ENCODE measurements at places on chromosomes 1 and 21.

DNA sequence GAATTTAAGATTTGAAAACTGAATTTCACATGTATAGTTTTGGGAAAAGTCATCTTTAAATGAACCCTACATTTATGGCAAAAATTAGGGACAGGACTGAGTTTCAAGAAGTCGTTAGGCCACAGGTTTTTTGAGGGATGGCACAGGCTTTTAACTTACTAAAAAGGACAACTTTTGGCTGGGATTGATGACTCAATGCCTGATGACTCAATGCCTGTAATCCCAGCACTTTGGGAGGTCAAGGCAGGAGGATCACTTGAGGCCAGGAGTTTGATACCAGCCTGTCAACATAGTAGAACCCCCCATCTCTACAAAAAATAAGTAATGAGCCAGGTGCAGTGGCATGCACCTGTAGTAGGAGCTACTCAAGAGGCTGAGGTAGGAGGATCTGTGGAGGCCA is 15.9 kb downstream of the UCK2 start:
- DNase-seq, result no peak

- no peak for DNase-seq
Observed at GRCh38 chr21:26096494-26097371, 73.8 kb downstream of the APP start.

GRCh38 chr21:34630536-34631143 is 15.7 kb upstream of the RCAN1 start:
- no peak for DNase-seq

- no peak for DNase-seq
Observed at GRCh38 chr1:219940707-219941106, 12.3 kb upstream of the SLC30A10 start.

DNA sequence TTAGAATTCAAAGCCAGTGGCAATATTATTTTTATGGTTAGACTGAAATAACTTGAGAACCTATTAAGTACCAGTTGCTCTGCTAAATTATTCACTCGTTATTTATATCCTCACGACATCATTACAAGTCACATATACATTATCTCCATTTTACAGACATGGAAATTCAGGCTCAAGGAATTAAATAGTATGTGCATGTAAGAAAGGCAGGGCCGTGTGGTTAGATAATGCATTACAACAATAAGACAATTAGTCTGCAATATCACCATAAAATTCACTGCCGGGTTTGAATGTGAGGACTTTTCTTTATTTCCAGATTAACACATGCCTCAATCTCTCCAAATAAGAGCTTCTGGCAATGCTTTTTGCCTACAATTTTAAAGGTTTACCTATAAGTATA is 523.4 kb downstream of the PTBP2 start:
- DNase-seq, result no peak

- peak; percentile 14 for DNase-seq
Observed at GRCh38 chr1:232223183-232223708, 406.7 kb downstream of the SIPA1L2 start.

GRCh38 chr21:39837861-39838359 is 29.3 kb upstream of the PCP4 start:
- no peak for DNase-seq

DNA sequence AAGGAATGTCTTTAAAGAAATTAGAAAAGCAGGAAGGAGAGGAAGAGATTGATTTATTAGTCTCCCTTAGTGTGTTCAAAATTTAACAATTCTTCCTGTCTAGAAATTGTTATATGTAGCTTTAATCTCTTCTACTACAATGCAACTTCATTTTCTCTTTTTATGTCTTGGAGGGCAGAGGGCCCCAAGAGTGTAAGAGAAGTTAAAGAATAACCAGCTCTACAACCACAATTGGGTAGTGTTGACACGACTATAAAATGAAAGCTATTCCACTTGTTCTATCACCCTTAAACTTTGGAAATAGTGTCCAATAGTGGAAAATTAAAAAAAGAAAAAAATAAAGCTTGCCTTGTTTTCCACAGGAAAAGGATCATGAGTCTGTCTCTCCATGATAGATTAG is 82.6 kb upstream of the DPYD start:
- DNase-seq, result no peak

- DNase-seq, result no peak
Observed at GRCh38 chr1:236332092-236332758, 50.5 kb upstream of the ERO1B start.

- no peak for DNase-seq
Observed at GRCh38 chr1:246281639-246282038, 225.4 kb downstream of the SMYD3 start.

DNA sequence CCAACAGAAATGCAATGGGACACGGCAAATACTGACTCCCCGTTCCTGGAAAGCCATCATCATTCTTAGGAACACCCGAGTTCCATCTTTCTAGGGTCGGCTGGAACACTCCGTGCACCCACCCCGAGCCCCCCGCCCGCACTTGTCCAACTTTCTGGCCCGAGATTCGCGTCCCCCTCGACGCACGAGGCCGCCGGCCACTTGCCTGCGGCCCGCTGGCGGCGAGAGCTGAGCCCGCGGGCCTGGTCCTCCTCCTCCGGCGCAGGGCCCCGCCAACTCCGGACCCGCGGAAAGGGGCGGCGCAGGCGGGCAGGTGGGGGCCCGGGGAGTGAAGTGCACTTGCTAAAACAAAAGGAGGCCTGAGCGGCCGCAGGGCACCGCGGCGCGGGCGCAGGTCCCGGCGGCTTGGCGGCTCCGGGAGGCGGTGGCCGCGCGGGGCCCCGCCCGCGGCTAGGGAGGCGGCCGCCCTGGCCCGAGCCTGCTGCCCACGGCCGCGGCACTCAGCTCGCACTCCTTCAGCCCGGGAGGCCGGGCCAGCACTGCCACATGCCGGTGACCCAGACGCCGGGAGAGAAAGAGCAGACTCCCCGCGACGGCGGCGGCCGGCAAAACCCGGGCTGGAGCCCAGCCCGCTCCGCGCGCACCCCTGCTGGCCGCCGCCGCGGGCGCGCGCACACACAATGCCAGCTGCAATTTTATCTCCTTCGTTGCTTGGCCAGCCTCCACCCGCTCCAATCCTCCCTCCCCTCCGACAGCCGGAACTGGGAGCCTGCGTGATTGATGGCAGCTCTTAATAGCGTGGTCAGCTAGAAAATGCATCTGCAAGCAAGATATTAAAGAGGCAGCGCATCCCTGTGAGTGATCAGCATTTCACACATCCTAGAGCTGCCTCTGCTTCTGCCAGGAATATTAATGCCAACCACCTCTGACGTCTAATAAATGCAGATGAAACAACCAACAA is 114.3 kb downstream of the RERE start:
- peak; percentile 99 for DNase-seq

GRCh38 chr1:41380979-41381691 is 19.9 kb downstream of the FOXO6 start:
- DNase-seq, result peak; percentile 52

GRCh38 chr1:89980605-89981004 is 14.3 kb upstream of the ZNF326 start:
- no peak for DNase-seq

- DNase-seq, result no peak
Observed at GRCh38 chr1:907611-908451, 15.9 kb upstream of the SAMD11 start.

- no peak for DNase-seq
Observed at GRCh38 chr1:43611950-43612349, 38.0 kb upstream of the KDM4A start.

DNA sequence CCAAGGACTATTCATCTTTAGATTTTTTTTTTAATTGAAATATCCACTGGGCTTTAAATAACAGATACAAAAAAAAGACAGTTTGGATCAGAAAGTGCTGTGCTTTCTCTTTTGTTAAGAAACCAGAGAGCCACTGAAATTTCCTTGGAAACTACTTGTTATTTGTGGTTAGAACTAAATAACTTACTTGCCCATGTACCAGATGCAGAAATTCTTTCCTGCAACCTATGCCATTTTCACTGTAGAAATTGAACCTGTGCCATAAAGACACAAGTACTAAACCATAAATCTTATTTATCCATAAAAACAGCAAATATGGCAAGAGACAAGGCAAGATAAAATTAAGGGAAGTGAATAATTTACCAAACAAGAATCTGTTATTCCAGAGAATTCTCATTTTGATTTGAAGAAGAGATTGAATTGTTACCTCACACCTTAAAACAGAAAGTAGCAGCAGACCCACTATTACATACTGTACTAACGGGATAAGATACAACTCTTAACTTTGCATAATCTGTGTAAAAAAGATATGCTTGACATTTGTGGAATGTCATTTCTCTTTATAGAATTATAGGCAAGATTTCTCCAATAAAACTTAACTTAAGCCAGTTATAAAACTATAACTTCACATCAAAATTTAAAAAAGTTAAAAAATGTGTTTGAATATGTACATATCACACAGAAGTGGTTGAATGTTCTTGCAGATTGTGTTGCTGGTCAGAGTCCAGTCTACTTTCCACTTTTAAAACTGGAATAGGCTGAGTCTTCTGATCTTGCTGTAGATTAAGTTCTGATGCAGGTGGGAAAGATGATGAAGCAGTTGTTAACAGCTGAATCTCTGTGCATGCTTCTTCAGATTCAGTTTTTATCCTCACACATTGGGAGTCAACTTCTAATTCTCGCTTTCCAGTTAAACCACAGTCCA is 6.3 kb upstream of the PHTF1 start:
- DNase-seq, result peak; percentile 80

Measured in NCI-H446 treated with DMSO at 0.1 percent for 48 hours (cell line).